Nucleus accumbens (tissue), 56 donors: ENCODE measurements at places on chromosomes 2 and 18.

GRCh38 chr2:216538538-216538937, 39.9 kb downstream of the RPL37A start:
- DNase-seq = no peak

- DNase-seq = no peak
Measured at GRCh38 chr2:180625006-180625844, 355.2 kb upstream of the UBE2E3 start.

- DNase-seq = no peak
Measured at GRCh38 chr2:184294831-184295230, 303.5 kb upstream of the ZNF804A start.

GRCh38 chr18:32684096-32684495, 88.7 kb downstream of the KLHL14 start:
- no peak for DNase-seq

GRCh38 chr2:20147351-20147750, 77.6 kb downstream of the SDC1 start:
- DNase-seq = no peak

DNA sequence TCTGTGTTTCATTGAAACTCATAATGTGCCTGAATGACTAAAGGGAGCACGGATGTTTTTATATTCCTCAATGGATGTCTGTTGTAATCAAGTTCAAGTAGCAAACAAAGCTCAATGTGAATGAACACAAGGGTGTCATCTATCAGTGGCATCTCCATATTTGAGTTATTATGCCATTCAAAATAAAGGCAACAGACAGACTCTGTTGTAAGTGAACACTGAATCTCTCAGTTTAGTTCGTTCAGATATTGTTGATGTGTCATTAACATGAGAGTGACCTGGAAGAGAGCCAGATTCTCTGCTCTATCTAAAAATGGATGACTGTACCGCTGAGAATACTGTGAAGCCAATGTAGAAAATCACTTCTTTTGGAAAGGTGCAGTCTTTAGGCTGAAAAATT, 118.7 kb downstream of the NUP35 start:
- DNase-seq = no peak

GRCh38 chr2:43075811-43076585, 150.4 kb downstream of the ZFP36L2 start:
- DNase-seq = no peak

GRCh38 chr2:51812138-51812866, 780.4 kb upstream of the NRXN1 start:
- no peak for DNase-seq

DNA sequence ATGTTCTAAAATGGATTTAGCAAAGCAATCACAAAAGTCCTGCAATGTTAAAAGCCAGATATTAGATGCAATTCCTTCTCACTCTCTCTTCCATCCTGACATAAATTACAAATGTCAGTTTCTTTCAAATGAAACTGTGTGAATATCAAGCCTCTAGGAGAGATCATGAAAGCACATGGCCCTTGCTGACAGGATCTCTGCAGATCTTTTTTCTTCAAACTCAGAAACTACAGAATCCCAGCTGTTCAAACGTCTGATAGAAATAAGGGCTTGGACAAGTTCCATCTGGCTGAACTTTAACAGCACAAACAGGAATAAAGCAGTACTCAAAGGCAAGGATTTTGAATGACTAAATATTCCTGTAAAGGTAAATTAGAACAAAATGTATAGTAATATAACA, 47.6 kb downstream of the PDE1A start:
- no peak for DNase-seq

GRCh38 chr2:240246173-240246820, 105.8 kb upstream of the OTOS start:
- no peak for DNase-seq

DNA sequence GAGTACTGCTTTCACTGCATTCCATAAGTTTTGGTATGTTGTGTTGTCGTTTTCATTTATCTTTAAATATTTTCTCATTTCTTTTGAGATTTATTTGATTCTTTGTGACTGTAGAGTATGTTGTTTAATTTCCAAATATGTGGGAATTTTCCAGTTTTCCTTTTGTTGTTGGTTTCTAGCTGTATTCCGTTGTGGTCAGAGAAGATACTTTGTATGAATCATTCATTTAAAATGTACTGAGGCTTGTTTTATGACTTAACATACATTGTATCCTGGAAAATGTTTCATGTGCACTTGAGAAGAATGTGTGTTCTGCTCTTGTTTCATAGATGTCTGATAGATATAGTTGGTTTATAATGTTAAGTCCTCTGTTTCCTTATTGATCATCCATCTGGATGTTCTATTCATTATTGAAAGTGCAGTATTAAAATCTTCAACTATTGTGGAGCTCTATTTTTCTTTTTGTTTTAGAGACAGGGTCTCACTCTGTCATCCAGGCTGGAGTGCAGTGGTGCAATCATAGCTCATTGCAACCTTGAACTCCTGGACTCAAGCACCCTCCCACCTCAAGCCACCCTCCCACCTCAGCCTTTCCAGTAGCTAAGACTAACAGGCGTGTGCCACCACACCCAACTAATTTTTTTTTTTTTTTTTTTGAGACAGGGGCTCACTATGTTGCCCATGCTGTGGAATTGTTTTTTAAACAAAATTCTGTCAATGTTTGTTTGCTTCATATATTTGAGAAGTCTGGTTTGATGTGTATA, 96.8 kb downstream of the TAF4B start:
- no peak for DNase-seq

- DNase-seq = no peak
Measured at GRCh38 chr2:172345956-172346555, 81.3 kb upstream of the ITGA6 start.

DNA sequence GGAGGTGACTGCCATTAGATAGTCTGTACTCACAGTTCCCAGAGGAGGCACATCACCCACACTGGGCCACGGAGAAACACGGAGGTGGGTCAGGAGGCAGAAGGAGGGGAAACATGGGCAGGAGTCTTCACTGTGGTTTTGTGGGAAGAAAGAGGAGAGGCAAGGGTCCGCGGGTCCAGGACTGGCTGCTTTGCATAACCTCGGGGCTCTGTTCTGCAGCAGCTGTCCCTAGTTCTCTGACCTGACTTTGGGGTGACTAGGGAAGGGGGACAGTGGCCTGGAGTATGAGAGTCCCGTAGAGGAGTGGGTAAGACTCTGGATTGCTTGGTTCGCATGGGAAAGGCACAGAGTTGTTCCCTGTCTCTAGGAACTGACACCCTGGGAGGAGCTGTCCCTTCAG, 238.3 kb upstream of the RAB6C start:
- no peak for DNase-seq

DNA sequence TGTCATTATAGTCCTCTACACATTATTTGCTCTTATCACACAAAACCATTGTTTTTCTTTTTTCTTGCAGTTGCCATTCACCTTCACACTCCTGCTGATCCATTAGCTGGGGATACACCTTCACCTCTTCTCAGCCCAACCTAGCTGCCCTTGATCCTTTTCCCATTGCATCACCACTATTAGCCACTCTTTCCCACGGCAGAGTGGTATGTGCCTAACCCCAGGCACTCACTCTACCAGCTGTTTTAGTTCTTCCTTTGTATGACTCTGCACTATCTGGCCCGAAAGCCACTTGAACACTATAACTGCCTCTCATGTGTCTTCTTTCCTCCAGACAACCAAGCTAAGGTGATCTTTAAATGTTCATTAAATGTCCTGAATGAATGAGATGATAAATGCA, 145.4 kb upstream of the PIK3C3 start:
- DNase-seq = no peak

- no peak for DNase-seq
Measured at GRCh38 chr2:102010902-102011301, 19.1 kb downstream of the IL1R2 start.

GRCh38 chr2:12326449-12327190, 390.1 kb upstream of the TRIB2 start:
- no peak for DNase-seq

DNA sequence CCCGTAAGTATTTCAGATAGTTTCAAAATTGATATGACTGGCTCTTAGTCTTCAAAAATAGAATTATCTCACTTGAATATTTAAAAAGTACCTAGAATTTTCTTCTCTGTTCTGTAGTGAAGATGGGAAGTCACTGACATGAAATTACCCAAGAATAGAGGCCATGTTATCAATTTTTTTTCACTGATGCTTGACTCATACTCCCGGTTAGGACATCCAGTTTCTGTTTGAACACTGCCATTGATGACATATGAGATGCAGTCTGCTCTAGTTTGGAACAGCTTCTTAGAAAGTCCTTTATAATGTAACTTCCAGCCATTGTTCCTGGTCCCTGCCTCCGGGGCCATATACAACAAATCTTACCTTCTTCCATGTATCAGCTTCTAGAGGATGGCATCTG, 26.0 kb downstream of the MAP3K20 start:
- no peak for DNase-seq

GRCh38 chr2:120874888-120875275, 139.2 kb downstream of the GLI2 start:
- DNase-seq = no peak

GRCh38 chr2:177265824-177266817, 1.6 kb upstream of the NFE2L2 start:
- no peak for DNase-seq

DNA sequence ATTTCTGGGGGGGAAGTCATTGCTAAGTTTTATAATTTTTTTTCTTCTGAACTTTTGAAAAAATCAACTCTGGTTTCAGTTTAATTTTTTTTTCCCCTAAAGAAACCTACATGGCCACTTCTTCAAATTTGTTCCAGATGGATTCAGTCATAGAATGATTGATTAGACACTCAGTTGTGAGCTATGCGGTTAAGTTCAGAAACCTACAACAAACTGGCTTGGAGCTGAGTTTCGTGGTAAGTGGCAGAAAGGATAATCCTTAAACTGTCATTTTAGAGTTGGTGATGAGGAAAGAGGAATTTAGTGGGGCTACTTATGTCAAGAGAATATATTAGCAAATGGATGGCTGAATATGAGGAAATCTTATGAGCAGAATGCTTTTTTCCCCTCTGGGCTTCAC, 23.7 kb downstream of the EFEMP1 start:
- DNase-seq = no peak

DNA sequence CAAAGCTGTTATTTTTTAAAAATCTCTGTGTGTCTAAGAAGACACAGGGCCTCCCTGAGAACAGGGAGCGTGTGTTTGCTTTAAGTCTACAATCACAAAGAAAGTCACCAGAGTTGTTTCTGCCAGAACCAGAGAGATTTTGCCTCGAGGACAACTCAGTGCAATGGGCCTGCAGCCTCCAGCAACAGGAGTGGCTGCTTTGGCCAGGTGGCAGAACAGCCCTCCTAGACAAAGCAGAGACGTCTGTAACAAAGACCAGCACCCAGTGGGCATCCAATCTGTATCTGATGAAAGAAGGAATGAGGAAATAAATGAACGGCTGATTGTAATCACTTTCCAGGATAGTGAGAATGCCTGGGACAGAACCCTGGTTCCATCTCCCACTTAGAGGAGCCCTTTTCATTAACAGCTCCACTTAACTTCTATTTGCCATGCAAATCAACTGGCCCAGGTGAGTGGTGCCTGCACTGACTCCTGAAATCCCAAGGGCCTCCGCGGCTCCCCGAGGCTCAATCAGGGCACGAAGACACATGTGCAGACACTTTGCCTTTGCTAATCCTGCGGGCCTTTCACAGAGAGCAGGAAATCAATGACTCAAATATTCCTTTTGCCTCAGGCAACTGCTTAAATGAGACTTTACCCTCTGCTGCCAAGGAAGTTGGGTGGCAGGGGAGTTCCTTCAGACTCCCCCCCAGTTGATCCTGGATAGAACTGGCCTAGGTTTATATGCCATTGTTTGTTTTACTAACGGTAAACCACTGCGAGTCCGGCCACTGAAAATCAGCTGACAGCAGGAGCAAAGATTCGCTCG, 146.5 kb downstream of the CABLES1 start:
- no peak for DNase-seq

DNA sequence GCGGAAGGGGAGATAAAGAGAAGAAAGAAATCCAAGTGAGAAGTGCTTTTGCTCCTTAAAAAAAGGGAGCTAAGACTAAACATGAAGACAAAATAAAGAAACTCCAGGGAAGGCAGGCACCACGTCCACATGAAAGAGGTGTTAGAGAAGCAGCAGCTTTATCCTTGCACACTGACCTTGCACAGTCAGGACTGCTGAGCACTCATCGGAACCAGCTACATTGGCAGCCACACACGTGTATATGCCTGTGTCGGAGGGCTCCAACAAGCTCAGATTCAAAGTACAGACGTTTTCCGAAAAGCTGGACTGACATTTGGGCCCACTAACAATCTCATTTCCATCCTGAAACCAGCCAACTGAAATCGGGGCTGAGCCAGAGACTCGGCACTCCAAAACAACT, 88.2 kb downstream of the TTN start:
- no peak for DNase-seq

- DNase-seq = no peak
Measured at GRCh38 chr2:105814291-105814940, 69.7 kb downstream of the NCK2 start.

DNA sequence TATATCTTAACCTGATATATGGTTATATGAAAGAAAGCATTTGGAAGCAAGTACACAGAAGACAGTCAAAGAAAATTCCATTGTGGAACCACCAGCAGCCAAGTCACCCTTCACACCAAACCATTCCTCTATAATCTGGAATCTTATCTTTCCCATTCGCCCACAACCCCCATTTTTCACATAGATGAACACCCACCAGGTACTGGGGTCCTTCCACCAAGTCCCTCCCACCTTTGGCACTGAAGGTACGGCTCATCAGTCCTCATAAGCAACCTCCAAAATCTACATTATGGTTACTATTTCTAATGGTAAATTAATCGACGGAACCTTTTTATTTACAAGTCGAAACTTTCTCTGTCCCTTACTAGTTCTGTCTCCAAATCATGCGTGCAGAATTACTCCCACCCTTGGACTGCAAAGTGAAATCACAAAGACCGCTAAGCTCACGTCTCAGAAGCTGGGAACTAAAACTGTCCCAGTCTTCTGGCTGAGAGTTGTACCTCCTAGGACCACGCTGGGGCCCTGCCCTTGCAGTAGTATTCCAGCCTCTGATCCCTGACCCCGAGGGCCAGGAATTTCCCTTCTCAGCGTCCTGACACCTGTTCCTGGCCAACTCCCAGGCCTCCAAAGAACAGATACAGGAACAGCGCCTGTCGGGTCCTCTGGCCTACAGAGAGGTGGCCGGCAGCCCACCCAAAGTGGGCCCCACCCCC, 702 bp downstream of the OLA1 start:
- DNase-seq = peak; percentile 44
